Kidney tubule cell (primary cell): ENCODE measurements at places on chromosomes 1 and 21.
A peak's percentile ranks its signal among the peaks of the same experiment; 100 is the strongest.

- peak; percentile 34 for DNase-seq
These were observed 44.7 kb downstream of the CDC42BPA start for GRCh38 chr1:227273557-227273956.

DNA sequence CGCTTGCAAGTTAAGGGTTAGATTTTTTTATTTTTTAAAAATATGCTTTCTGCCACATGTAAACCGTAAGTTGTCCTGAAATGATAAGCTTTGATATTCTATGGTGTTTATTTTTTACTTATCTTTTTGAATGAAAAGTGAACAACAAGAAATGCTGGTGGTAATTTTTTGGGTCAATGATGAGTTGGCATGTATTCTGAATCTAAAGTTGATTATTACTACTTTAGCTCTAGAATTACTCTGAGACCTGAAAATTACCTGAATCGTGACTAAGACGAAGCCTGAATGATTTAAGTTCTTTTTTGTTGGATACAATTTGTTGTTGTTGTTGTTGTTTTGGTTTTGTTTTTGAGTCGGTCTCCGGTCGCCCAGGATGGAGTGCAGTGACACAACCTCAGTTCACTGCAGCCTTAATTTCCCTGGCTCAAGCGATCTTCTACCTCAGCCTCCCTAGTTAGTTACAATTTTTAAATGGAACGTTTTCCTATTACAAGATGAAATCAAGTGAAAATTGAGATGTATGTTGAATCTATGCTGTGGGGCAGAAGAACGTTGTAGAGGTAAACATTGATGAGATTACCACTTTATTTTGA lies 941 bp downstream of the RABGGTB start:
- no peak for DNase-seq

DNA sequence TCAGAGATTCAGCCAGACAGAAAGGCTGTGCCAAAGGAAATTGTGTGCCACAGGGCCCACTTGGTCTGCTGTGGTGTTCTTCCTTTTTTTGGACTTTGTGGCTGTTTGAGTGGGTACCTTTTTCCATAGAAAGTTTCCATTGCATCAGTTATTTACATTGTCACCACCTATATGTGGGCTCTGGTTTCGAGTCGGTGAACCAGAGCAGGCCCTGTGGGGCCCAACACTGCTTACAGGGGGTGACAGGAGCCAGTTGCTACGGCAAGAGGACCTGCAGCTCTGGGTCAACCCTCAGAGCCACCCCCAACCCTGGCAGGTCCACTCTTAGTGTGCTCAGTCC lies 157.0 kb upstream of the EDN2 start:
- DNase-seq, result no peak

- peak; percentile 99 for DNase-seq
These were observed 58.9 kb upstream of the LAPTM5 start for GRCh38 chr1:30816211-30817076.

- DNase-seq, result no peak
These were observed 7.5 kb upstream of the GATAD2B start for GRCh38 chr1:153929981-153930948.

DNA sequence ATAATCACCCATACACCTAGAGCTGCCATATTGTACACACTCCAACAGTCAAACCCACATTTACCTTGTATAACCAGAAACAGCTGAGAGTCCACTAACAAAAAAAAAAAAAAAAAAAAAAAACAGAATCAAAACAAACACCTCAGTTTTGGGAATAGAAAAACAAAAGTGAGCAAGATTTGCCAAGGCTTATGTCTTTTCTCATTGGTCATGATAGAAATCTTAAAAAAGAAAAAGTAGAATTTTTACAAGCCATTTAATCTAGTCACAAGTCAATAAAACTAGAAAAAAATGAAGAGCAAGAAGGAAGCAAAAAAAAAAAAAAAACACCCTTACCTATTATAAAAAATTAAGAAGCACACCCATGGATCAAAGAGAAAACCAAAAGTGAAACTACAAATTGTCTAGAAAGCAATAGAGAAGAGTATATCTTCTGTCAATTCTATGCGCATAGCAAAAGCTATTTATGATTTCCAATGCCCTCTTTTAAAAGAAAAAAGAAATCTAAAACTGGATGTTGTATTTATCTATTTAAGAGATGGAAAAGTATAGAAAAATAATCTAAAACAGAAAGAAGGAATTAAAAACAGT lies 113.2 kb upstream of the GALNT2 start:
- DNase-seq, result no peak

- DNase-seq, result no peak
These were observed 120.8 kb upstream of the ADGRL2 start for GRCh38 chr1:81679942-81680341.

GRCh38 chr1:5108740-5109139 lies 454.3 kb downstream of the AJAP1 start:
- DNase-seq, result no peak

GRCh38 chr1:52423771-52424170 lies 19.4 kb downstream of the PRPF38A start:
- DNase-seq, result no peak

DNA sequence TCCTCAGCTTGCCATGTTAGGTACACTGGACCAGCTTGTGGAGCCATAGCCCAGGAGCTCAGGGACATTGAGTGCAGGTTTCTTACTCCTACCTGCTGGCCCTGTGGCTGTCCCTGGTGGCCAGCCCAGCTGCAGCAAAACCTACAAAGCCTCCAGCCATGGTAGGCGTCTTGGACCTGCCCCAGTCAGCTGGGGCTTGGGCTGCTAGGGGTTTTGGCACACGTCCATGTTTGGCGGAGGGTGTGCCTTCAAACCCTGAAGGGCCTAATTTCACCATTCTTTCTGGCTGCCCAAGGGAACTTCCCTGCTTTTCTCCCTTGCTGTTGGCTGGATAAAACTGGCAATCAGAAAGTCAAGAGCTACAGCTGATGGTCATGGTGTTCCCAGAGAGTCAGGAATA lies 25.4 kb downstream of the HMGCS2 start:
- DNase-seq, result no peak

GRCh38 chr1:29397981-29398380 lies 161.7 kb downstream of the PTPRU start:
- DNase-seq, result no peak

- no peak for DNase-seq
These were observed 190.9 kb upstream of the ADGRL4 start for GRCh38 chr1:79197421-79197820.

- no peak for DNase-seq
These were observed 5.9 kb downstream of the SLAMF7 start for GRCh38 chr1:160744852-160745520.

GRCh38 chr1:57252597-57253294 lies 171.1 kb downstream of the DAB1 start:
- no peak for DNase-seq

- no peak for DNase-seq
These were observed 137.4 kb downstream of the DYRK1A start for GRCh38 chr21:37503848-37504467.

DNA sequence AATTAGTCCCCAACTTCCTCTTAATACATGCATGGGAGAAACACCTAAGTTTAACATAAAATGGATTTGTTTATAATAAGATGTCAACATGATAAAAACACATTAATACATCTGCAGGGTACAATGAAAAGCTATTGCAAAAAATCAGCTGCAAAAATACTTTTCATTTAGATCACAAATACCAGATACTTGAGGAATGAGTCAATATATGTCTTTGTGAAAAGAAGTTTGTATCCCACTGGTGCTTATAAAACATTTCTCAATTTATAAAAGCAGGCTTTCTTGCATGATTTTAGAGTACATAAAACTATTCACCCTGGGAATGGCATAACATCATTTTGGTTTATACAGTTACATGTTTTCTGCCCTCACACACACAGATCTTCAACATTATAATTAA lies 18.6 kb upstream of the PRKAA2 start:
- DNase-seq, result no peak

GRCh38 chr1:67708606-67709005 lies 23.6 kb downstream of the GADD45A start:
- DNase-seq, result peak; percentile 58

GRCh38 chr1:12142891-12143630 lies 23.7 kb upstream of the TNFRSF1B start:
- no peak for DNase-seq

- peak; percentile 9 for DNase-seq
These were observed 143.9 kb downstream of the RGS7 start for GRCh38 chr1:241213139-241213538.

GRCh38 chr1:180620581-180620980 lies 11.2 kb upstream of the XPR1 start:
- no peak for DNase-seq

DNA sequence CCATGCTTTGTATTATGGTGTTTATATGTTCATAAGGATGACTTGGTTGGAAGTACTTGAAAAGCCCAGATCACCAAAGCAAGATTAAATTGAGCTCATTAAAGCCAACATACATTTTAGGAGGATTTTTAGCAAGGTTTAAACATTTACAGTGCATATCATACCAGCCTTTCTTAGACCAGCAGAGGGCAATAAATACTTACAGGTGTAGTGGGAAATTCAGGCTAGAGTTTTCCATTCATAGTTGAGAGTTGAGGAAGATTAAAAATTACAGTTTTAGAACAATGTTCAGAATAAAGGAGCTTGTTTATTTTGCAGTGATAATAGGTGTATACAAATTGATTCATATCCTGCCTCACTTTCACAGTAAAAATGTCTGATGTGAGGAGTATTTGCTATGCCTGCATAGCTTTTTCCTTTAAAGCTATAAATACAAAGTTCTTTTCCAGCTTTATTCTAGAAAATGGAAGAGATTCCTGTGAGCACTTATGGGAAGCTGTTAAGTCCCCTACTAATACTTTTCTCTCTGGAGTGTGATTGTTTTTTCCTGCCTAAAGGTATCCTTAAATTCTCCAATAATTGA lies 35.3 kb downstream of the DTL start:
- DNase-seq, result peak; percentile 60

GRCh38 chr21:35664683-35665082 lies 395.6 kb downstream of the SETD4 start:
- DNase-seq, result peak; percentile 94

DNA sequence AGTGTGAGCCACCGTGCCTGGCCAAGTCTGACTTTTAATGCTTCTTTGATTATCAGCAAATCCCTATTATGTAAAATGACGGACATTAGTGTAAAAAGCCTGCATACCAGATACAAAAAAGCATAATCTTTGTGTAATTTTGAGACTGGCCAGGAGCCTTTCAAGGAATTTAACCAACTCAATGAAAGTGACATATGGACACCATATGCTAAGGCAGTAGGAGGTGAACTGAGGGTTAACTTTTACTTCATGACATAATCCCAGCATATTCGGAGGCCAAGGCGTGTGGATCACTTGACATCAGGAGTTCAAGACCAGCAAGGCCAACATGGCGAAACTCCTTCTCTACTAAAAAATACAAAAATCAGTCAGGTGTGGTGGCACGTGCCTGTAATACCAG lies 94.6 kb downstream of the EIF4G3 start:
- no peak for DNase-seq

DNA sequence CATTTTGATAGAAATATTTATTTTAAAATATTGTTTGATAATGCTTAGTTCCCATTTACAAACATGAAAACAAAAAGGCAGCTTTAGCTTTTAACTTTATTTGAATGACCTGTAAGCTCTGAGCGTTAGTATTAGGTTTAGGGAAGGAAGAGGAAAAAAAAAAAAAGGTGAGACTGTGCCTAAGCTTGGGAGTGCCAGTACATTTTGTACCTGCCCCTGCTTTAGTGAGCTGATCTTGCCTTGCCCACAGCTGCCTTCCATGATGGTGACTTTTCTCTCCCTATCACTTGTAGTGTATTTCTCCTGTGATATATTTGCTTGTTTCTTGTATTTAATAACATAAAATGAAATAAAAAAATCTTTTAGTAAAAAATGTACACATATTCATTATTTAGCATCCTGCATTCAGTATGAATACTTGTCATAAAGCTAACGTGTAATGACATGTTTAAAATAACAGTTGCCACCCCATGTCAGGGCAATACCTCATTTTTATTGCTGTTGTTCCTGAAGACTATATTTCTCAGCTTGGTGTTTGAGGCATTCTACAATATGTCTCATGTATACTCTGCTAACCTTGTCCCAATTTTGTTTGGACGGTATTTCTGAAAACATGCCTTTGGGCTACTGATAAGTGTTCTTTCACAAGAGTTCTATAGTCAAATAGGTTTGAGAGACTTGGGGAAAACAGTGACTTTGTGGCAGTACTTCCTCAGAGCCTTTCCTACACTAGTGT lies 76.3 kb downstream of the NEK7 start:
- DNase-seq, result no peak

- DNase-seq, result no peak
These were observed 105.2 kb upstream of the TSPAN2 start for GRCh38 chr1:115194506-115194905.

GRCh38 chr1:101382135-101382534 lies 145.3 kb downstream of the S1PR1 start:
- DNase-seq, result no peak

DNA sequence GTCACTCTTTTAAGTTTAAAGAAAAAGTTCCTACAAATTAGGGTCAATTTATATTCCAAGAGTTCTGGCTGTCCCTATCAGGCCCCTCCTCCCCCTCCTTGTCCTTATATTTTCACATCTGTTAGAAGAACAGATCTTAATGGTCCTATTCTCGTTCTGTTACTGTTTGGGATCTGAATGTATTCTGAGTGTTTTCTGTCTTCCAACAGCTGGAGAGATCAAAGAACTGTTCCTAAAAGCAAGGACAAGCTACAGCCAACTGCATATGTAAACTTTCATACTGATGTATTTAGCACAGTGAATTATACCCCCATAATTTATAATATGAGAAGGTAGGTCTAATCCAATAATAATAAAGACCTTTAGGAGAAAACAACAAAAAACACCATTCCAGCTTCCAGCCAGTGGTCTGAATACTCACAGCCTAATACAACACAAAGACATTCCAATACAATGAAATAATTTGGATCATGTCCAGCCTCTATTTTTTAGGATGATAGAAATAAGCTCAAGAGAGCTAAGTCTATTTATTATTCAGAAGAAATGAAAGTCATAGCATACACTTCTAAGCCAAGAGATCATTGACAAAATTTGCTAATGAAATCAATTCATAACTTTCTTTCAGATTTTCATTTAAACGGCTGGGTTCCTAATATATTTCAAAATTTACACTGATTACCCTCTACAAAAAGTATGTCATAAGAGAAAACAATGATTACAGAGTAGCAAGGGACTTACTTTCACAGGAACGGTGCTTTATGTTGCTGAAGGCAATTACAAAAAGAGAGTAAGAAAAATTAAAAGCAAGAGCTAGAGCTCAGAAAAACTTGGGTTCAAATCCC lies 25.3 kb downstream of the WLS start:
- DNase-seq, result peak; percentile 72

DNA sequence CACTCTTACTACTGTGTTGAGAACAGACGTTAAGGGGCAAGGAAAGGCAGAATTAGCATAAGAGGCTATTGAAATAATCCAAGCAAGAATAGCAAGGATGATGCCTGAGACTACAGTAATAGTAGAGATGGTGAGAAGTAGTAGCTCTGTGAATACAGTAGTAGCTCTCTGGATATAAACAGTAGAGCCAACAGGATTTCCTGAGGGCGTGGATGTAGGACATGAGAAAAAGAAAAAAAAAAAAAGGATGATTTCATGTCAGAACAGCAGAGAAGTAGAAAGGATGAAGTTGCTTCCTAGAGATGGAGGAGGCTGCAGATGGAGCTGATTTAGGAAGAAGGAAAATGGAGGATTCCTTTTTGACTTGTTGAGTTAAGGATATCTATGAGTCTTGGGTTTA lies 112.3 kb downstream of the OMA1 start:
- DNase-seq, result no peak

GRCh38 chr1:234892642-234893041 lies 236.0 kb downstream of the TOMM20 start:
- DNase-seq, result peak; percentile 81

GRCh38 chr21:28822486-28823335 lies 170.0 kb downstream of the LTN1 start:
- DNase-seq, result peak; percentile 3
